Stimulated activated CD8-positive, alpha-beta memory T cell treated with anti-CD3 and anti-CD28 coated beads, Interleukin-15, amount 100 ng/mL, for 4 hours (primary cell): ENCODE measurements at places on chromosomes 7 and 10.

DNA sequence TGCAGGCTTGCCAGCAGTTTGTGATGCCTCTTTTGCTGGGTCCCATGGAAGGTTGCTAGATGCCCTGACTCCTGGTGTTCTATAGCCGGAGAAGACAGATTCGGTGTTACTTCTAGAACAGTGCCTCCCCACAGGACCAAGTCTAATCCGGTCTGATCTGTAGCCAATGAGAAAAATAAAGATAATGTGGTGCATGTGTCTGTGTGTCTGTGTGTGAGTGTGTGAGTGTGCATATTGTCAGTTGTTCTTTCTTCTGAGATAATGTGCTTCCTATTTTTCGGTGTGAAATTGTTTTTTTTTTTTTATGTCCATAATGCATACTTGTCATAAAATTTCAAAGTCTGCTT lies 29.7 kb upstream of the ZNRF2 start:
- no peak for DNase-seq

DNA sequence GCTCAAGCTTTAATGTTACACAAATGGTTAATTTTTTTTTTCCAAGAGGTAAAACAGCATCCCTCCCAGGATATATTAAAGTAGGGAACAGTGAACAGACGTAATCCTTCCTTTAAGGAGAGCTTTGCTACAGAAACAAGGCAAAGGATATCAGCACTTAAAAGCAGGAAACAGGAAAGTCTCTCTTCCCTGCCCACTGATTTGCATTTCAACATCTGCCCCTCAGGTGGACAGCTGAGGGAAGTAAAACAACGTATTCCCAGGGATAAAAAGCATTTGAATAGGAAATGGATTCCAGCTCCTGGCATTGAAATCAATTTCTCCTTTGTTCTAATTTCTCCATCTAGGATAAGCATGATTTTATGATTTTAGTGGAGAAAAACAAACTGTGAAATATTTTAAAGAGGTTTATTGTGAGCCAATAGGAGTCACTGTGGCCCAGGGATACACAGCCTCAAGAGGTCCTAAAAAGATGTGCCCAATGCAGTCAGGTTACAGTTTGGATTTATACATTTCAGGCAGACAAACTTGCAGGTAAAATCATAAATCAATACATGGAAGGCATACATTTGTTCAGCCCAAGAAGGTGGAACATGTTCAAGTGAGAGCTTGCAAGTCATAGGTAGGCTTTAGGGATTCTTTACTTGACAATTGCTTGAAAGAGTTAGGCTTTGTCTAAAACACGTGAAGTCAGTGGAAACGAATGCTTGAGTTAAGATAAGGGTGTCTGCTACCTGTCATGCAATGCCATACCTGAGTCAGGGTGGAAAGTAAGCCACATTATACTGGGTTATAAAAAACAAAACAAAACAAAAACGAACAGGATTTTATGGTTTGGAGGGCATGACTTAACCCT lies 286.2 kb upstream of the VWC2 start:
- DNase-seq, result no peak

GRCh38 chr10:5895804-5896203 lies 5.8 kb downstream of the FBH1 start:
- DNase-seq, result no peak

DNA sequence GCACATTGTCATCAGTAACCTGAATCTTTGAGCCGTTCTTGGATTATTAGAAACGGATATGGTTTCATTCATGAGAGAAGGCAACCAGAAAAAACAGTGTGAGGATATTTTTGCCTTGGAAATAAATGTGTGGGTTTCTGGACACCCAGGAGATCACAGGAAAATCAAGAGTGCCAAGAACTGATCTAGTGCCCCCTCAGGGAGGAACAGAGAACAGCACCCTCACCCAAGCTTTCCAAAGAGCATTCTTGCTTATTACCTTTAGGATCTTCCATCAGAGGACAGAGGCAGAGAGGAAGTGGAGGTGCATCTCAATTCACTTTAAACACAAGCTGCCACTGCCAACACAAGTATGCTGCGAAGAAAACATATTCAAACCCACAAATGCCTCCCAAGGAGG lies 851.5 kb upstream of the COBL start:
- DNase-seq, result no peak

- no peak for DNase-seq
Observed at GRCh38 chr10:91887272-91888076, 21.8 kb downstream of the FGFBP3 start.

GRCh38 chr7:80879849-80880248 lies 39.0 kb downstream of the SEMA3C start:
- DNase-seq, result no peak

DNA sequence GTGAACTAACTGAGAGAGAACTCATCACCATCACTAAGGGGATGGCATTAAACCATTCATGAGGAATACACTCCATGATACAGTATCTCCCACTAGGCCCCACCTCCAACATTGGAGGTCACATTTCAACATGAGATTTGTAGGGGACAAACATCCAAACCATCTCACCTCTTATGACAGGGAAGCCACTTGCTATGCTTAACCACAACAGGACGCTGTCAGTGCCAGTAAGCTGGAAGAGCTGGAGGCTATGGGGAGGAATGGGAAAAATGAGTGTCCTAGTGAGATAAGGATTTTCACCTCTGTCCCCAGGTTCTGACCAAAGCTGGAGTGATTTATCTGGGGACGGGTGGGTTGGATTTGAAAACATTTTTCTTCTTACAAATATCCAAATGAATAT lies 17.6 kb downstream of the PLCE1 start:
- no peak for DNase-seq

GRCh38 chr10:82402906-82403401 lies 528.0 kb downstream of the NRG3 start:
- no peak for DNase-seq
